ENCODE measurements at places on chromosomes 7 and 10.

- DNase-seq = no peak
These were observed 38.5 kb upstream of the TMEM168 start for GRCh38 chr7:112828696-112829095.

DNA sequence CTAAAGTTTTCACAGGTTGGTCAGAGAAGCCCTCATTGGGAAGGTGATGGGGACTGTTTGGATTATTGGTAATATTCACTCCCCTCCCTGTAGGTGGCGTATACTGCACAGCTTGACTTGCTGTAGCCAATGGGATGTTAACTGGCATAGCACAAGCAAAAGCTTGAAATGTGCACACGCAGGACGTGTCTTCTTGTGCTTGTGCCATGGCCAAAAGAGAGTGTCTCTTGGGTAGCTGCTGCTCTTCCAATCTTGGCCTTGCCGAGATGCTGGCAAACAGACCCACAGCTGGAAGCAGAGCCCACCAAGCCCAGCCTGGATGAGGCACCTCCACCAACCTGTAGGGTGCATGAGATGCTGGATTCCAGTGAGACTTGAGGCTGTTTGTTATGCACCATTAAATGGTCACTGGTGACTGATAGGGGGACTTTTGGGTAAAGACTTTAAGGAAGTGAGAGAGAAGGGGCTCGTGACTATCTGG, 266.0 kb downstream of the GRID1 start:
- no peak for DNase-seq

GRCh38 chr7:97801108-97801507, 69.2 kb downstream of the TAC1 start:
- DNase-seq = no peak

DNA sequence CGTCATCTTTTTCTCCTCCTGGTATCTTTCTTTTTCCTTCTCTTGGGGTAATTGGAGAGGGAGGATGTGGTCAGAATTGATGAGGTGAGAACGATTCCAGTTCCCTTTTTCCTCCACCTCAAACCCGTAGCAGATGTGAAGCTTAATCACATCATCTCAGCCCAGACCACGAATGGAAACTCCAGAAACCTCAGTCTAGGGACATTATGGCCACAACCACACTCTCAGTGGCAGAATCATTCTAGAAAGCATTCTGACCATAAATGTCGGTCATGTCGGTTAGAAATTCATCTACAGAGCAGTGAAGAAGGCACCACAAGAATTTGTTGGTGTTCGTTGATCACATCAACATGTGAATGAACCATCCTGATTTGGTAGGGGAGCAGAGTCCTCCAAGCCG, 78.7 kb downstream of the GATA3 start:
- DNase-seq = peak; percentile 78

- no peak for DNase-seq
These were observed 80.6 kb downstream of the GSAP start for GRCh38 chr7:77335581-77335980.

DNA sequence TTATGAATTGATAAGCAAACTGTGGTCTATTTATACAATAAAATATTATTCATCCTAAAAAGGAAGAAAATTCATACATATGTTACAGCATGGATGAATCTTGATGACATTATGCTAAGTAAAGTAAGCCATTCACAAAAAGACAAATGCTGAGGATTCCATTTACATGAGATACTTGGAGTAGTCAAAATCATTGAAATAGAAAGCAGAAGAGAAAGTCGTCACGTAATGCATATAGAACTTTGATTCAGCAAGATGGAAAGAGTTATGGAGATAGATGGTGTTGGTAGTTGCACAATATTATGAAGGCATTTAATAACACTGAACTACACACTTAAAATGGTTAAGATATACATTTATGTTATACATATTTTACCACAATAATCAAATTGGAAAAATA, 309.7 kb upstream of the KLF6 start:
- DNase-seq = no peak

DNA sequence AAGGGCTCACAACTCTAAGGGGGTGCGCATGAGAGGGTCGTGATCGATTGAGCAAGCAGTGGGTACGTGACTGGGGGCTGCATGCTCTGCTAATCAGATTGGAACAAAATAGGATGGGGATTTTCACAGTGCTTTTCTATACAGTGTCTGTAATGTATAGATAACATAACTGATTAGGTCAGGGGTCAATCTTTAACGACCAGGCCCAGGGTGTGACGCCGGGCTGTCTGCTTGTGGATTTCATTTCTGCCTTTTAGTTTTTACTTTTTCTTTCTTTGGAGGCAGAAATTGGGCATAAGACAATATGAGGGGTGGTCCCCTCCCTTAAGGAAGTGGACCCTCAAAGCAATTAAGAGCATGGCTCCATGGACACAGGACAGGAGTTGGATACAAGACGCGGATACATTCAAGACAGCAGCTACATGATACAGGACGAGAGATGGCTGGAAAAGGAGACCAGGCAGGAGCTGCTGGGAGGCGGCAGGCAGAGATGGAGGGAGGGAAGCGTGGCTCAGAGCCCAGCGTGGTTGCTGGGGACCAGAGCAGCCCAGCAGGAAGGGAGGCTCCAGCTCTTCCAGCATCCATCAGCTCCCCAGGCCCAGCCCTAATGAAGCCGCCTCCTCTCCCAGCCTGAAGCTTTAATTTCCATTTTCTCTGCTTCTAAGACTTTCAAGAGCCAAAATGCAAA, 31.6 kb downstream of the GSDME start:
- DNase-seq = no peak

DNA sequence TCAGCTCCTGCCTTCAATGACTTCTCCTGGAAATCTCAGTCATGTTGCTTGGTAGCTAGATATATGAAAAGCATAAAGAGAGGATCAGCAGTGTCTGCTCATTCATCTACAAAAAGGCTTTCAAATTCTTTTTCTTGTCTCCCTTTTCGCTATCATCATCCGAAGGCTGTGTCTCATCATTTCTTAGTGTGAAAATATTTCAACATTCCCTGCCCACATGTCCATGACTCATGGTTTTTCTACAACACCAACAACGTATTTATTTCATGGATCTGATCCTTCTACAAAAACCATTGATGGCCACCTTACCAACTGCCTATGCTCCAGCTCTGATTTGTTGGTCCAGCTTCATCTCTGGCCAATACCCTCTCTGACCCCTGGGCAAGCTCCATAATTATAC, 472.5 kb upstream of the GHITM start:
- no peak for DNase-seq

- no peak for DNase-seq
These were observed 777.5 kb upstream of the POM121L12 start for GRCh38 chr7:52257890-52258289.

DNA sequence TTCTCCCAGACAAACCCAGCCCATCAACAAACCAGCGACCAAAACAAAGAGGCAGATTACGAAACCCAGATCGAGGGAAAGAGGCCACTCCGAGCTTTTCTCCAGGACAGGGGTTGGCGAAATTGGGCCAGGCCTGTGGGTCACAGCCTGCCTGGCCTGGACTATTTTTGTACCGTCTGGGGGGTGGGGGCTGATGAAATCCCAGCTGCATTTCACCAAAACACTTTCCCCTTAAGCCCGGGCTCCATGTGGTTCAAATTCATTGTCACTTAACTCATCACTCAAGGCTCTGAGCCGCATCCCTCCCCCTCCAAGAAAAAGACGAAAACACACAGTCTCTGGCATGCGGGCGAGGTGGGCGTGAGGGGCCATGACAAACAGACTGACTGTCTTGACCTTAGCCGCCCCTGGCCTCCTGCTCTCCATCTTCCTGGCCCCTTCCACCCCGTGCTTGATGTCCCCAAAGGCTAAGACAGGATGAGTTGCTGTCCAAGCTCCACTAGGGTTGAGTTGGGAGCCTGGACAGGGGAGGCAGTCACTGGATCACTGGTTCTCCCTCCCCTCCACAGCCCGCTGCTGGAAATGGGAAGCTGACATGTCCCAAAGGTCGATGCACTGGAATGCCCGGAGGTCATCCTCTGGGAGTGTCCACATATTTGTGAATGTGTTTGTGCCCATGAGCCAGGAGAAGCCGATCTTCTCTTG, 19.2 kb downstream of the TMEM270 start:
- no peak for DNase-seq

- DNase-seq = no peak
These were observed 42.9 kb upstream of the CTBP2 start for GRCh38 chr10:125203186-125203800.

- no peak for DNase-seq
These were observed 24.7 kb downstream of the CELF2 start for GRCh38 chr10:11042357-11042756.

DNA sequence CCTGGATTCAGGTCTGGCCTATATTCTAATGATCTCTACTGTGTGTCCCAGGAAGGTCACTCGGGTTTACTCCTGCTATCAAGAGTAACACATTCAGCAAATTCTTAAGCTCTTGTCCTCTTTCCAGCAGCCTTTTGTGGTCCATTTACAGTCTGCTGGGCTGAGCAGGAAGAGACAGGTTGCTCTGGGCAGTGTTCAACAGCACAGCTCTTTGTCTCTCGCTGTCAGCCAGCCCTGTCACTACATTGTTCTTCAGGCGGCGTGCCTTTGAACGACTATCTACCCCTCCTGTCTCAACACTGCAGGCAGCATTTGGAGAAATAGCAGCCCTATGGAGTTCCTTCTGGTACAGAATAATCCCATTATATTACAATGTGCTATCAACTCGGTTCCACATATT, 192.2 kb upstream of the TBX20 start:
- no peak for DNase-seq

DNA sequence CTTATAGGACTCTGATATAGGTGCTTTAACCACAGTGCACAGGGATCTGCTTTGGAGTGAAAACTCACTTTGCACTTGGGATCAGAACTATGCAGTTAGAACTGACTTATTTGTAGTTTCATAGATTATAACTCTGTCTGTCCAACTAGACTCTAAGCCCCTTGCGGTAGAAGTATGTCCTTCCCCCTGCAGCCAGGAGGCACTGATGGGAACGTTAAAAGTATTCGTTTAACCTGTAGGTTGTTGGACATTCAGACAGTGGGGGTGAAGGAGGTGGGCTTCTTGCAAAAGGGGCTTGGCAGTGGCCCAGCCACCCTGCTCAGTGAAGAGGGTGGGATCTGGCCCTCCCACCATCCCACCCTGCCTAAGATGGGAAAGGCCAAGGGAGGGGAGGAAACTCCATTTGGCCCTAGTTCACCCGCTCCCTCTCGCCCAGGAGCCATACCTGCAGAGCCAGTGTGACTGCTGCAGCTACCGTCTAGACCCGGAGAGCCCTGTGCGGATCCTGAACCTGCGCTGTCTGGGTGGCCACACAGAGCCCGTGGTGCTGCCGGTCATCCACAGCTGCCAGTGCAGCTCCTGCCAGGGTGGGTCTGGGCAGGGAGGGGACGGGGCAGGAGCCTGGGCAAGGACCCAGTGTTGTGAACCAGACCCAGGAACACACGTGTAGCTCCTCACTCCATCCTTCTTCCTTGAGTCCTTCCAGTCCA, 5.7 kb upstream of the ZNF862 start:
- DNase-seq = no peak

DNA sequence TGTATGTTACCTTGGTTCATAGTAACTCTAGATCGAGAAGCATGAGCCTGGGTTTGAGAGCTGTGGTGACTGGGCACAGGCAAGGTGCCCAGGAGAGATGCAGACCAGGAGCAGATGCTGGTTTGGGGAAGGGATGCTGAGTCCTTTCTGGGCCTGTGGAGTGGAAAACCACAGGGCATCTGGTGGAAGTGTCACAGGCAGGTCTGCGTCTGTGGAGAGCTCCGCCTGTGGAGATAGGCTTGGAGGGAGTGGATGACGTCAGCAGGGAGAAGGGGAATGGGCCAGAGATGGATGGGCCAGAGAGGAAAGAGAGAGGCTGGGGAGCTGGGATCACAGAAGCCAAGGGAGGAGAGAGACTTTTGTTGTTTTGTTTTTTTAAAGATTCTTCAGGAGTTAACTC, 14.8 kb downstream of the CYP26A1 start:
- DNase-seq = no peak

GRCh38 chr7:70678621-70679251, 453.2 kb upstream of the GALNT17 start:
- DNase-seq = no peak

DNA sequence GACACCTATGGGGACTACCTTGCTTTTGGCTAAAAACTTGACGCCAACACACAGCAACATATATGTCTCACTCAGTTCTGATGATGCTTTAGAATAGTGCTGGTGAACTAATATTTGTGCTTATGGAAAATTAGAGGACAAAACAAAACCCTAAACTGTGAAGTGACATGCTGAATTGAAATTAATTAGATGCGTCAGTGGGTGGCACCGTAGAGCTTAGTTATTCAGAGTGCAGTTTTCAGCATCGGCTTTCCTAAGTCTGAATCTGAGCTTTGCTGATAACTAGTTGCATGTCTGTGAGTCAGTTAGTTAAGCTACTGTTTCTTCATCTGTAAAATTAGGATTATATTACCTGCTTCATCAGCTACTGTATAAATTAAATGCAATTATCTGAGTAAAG, 245.0 kb upstream of the SORCS1 start:
- DNase-seq = no peak

- DNase-seq = peak; percentile 60
These were observed 16.1 kb downstream of the OGDH start for GRCh38 chr7:44622342-44623151.

DNA sequence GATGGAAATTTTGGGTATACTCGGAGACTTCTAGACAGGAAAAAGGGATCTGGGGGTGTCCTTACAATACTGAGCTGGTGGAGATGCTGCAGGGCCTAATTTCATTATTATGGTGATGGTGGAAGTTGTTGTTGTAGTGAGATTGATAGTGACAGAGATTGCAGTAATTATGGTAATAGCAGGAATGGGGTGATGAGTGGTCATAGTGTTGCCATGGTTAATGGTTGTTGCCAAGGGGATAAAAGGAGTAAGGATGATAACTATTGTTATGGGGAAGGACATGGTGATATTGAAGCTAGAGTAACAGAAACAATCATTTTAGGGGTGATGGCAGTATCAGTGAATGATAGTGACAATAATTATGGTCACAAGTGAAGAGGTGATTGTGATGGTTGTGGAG, 27.1 kb upstream of the LBX1 start:
- DNase-seq = no peak

DNA sequence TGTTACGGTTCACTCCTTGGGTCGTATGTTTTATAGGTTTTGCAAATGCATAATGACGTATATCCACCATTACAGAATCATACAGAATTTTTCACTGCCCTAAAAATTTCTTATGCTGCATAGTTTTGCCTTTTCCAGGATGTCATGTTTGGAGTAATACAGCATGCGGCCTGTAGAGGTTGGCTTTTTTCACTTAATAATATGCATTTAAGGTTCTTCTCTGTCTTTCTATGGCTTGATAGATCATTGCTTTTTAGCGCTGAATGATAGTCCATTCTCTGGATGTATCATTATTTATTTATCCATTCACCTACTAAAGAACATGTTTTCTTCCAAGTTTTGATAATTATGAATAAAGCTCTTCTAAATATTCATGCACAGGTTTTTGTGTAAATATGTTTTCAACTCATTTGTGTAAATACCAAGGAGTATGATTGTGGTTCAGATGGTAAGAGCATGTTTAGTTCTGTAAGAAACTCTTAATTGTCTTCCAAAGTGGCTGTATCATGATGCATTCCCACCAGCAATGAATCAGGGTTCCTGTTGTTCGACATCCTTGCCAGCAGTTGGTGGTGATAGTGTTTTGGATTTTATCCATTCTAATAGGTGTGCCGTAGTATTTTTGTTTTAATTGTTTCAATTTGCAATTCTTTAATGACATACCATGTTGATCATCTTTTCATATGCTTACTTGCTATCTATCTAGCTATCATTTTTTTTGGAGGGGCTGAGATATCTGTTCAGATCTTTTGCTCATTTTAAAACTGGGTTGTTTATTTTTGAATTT, 531.2 kb upstream of the GHITM start:
- DNase-seq = no peak

- no peak for DNase-seq
These were observed 61.0 kb downstream of the NRP1 start for GRCh38 chr10:33273295-33274002.

Data from stimulated activated CD8-positive, alpha-beta memory T cell treated with anti-CD3 and anti-CD28 coated beads, Interleukin-4, amount 100 ng/mL, for 48 hours (primary cell).